ENCODE measurements at places on chromosomes 3 and 15.
A peak's percentile ranks its signal among the peaks of the same experiment; 100 is the strongest.

DNA sequence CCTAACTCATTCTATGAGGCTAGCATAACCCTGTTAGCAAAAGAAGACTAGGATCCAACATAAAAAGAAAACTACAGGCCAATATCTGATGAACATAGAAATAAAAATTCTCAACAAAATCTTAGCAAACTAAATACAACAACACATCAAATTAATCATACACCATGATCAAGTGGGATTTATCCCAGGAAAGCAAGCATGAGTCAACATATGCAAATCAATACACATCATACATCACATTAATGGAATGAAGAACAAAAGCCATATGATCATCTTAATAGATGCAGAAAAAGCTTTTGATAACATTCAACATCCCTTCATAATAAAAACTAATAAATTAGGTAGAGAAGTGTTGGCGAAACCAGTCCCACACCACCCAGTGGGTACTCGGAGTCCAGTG is 136.1 kb upstream of the MME start:
- DNase-seq = no peak

DNA sequence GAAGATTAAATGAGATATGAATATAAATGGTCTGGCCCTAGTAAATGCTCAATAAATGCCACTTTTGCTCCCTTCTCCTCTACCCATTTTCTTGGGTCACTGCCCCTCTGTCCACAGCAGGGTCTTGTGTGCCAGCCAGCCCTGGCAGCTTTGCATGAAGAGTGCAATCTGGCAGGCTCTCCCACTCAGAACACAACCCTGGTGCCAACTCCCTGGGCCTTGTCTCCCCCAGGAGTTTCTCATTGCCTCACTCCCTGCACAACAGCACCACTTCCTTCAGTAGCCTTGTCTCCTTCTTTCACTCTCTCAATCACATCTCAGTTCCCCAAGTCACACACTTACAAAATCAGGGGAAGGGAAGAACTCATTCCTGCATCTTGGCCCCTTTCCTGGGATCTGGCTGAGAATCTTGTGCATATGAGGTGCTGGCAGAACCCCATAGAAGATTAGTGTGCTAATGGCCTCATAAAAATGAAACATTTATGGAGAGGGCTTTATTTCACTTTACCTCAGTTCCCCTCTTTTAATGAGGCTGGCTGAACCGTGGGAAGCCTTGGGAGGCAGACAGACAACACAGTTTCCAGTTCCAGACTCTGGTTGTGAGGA is 445.9 kb upstream of the PROK2 start:
- DNase-seq = no peak

- DNase-seq = no peak
Measured at GRCh38 chr15:98548139-98548971, 100.0 kb upstream of the IGF1R start.

DNA sequence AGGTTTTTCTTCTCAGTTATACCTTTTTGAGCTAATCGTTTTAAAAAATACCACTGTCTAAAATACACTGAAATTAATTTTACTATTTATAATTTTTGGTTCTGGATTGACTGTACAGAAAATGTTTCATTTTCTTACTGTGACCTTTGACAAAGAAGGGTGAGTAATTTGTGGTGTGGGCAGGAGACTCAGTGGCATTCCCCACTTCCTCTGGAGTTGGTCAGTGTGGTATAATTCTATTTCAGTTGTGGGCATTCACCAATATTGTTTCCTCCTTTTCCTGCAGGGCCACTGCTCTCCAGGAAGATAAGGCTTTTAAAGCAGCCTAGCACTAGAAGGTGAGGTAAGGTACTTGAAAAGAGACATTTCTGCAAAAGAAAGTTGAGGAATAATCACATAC is 6.5 kb downstream of the DAG1 start:
- no peak for DNase-seq

DNA sequence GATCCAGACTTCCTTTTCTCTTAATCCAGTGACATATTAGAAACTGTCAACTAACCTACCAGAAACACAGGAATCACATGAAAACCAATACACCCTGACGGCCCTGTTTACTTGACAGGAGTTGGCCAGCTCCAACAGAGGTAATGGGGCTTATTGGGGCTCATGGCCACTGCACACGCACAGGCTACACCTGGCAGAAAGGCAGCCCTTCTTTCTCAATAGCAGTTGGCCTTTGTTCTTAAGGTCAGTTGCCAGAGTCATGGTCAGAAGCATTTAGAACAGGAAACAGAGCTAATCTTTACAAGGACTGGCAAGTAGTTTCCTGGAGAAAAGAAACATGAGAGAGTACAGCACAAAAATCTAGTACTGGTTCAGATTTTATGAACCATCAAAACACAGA is 181.8 kb downstream of the MAGI1 start:
- DNase-seq = no peak

DNA sequence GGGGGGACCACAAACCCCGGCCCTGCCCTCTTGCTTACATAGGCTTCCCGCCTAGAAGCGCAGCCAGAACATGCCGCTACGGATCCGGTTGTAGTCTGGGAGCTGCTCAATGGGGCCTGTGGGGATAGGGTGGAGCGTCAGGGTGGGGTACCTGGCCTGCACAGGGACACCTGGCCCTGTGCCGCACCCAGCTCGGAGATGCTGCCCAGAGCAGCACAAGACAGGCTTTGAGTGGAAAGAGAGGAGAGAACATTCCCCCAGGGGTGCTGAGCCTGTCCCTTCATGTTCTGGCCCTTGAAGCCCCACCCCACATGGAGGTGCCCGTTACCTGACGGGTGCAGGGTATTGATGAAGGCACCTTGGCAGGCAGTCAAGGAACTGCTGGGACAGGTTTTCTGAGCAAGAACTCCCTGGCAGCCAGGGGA is 4.0 kb upstream of the COL7A1 start:
- no peak for DNase-seq

DNA sequence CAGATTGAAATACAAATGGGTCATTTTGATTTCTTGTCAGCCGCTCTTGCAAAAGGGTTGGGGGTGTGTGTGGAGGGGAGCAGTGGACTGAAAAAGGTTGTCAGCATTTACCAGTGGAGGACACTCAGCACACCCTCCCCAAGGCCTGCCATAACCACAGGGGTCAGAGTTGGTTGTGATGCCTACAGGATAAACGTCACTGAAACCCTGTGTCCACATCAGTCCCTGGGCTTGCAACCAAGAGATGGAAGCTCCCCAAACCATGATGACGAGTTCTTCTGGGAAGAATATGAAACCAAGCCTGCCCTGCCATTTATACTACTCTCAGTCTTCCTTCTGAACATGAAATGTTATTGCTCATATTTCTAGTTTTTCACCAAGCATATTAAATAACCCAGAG is 54.0 kb upstream of the UMPS start:
- DNase-seq = no peak

GRCh38 chr3:12798559-12799179 is 2.2 kb downstream of the CAND2 start:
- no peak for DNase-seq

GRCh38 chr3:105096071-105096470 is 270.6 kb upstream of the ALCAM start:
- no peak for DNase-seq

DNA sequence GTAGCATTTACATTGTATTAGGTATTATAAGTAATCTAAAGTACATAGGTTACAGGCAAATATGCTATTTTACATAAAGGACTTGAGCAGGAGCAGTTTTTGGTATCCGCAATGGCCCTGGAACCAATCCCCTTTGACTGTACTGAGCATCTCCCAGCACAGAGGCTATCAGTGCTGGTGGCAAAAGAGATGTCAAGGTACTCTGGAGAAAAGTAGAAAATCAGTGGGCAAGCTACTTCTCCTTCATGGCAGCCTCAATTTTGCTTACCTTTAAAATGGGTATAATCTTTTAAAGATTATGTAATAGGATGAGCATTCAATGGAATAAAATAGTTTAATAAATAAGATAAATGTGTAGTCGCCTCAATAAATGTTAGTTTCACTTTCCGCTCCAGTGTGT is 56.7 kb upstream of the LMCD1 start:
- no peak for DNase-seq

DNA sequence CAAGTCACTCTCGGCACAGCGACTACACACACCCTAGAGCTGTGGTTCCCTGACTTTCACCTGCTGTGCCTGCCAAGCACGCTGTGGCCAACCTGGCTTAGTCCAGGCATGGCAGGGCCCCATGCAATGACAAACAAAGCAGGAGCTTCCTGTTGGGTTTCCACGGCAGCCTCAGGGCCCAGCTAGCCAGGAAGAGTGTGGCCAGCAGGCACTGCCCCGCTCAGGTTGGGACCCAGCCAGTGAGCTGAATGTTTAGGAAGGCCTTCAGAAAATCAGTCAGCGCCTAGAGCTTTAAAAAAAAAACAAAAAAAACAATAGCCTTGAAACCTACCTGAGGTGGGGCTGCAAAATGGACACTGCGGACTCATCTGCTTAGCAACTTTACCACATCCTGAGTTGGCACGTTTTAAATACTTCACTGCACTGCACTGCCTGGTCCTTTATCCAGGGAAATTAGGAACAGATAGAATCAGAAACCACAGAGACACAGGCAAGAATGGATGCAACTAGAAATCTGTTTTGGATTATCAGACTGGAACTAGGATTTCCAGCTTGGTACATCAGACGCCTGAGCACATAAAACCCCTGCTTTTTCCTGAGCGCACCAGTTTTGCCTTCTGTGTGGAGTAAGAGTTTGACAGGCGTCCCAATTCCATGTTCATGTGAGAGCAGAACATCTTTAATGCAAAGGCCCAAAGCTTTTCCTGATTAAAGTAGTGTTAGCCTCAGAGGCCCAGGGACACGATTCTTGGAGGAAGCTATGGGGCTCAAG is 36.2 kb upstream of the LDHAL6B start:
- peak; percentile 26 for DNase-seq

DNA sequence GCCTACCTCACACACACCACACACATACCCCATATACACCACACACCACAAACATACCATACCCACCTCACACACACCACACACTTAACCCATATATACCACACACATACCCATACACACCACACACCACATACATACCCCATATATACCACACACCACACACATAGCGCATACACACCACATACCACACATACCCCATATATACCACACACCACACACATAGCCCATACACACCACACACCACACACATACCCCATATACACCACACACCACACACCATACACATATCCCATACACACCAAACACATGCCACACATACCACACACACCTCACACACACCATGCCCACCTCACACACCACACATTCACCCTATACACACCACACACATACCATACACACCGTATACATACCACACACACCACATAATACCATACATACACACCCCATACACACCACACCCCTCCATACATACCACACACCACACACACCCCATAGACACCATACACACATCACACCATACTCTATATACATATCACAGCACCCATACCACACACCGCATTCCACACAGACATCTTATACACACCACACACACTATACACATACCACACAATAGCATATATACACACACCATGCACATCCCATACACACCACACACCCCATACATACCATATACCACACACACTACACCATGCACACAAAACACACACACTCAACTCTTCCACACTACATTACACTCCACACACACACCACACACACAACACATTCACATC is 29.5 kb downstream of the APBA2 start:
- DNase-seq = no peak

GRCh38 chr15:94970096-94970495 is 738.7 kb downstream of the MCTP2 start:
- DNase-seq = no peak

DNA sequence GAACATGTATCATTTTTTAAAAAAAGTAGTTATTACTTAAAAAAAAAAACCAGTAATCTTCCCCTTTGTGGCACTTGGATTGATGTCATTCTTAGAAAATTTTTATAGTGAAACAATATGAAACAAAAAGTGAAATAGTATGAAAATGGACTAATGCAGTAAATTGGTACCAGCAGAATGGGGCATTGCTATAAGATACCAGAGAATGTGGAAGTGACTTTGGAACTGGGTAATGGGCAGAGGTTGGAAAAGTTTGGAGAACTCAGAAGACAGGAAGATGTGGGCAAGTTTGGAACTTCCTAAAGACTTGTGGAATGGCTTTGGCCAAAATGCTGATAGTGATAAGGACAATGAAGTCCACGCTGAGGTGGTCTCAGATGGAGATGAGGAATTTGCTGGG is 66.6 kb downstream of the TTC23 start:
- DNase-seq = no peak

DNA sequence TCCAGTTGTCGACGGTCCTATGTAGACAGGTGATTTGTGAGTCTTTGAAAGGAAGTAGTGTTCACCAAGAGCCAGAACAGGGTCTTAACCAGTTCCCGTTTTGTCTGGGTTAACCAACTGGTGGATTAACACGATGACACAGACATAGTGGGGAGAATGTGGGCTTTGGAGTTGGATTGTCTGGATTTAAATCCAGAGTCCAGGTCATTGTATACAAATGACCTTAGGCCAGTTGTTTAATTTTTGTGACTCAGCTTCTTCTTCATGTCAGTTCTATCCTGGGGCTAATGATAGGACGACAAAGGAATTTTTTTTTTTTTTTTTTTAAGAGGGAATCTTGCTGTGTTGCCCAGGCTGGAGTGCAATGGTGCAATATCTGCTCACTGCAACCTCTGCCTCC is 126.7 kb downstream of the LPP start:
- no peak for DNase-seq

GRCh38 chr3:101642441-101642840 is 34.5 kb downstream of the ZBTB11 start:
- no peak for DNase-seq

- no peak for DNase-seq
Measured at GRCh38 chr3:88997260-88997659, 110.2 kb upstream of the EPHA3 start.

- DNase-seq = no peak
Measured at GRCh38 chr3:5238545-5238944, 51.0 kb downstream of the EDEM1 start.

- no peak for DNase-seq
Measured at GRCh38 chr15:26129852-26130251, 266.7 kb upstream of the ATP10A start.

GRCh38 chr3:128502712-128503111 is 9.7 kb upstream of the GATA2 start:
- no peak for DNase-seq

- no peak for DNase-seq
Measured at GRCh38 chr3:189301479-189301878, 129.7 kb downstream of the TPRG1 start.

DNA sequence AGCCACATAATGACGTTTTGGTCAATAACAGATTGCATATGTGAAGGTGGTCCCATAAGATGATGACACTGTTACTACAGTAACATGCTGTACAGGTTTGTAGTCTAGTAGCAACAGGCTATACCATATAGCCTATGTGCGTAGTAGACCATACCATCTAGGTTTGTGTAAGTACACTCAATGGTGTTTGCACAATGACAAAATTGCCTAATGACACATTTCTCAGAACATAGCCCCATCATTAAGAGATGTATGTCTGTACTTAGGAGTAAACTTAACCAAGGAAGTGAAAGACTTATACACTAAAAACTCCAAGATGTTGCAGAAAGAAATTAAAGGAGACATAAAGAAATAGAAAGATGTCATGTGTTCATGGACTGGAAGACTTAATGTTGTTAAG is 66.2 kb downstream of the RPLP1 start:
- DNase-seq = no peak

- DNase-seq = peak; percentile 100
Measured at GRCh38 chr3:172750368-172751174, at the start of gene ECT2. Gene ECT2 (plus strand): TSS chr3:172750726. CDS start chr3:172754531, 3,805 bp downstream.

GRCh38 chr15:47289656-47290055 is 427.6 kb upstream of the SEMA6D start:
- no peak for DNase-seq

GRCh38 chr3:134827213-134827612 is 32.2 kb downstream of the EPHB1 start:
- no peak for DNase-seq
